ENCODE measurements at places on chromosomes 1 and 21.

GRCh38 chr21:19683492-19683891, 1279.9 kb upstream of the TMPRSS15 start:
- DNase-seq, result no peak

GRCh38 chr1:184911103-184911745, 63.1 kb downstream of the NIBAN1 start:
- no peak for DNase-seq

- DNase-seq, result no peak
These were observed 979 bp downstream of the S100A9 start for GRCh38 chr1:153358691-153358975.

- DNase-seq, result no peak
These were observed 716 bp upstream of the MTARC1 start for GRCh38 chr1:220786057-220786336.

GRCh38 chr21:32578107-32578691, 7.1 kb downstream of the TCP10L start:
- DNase-seq, result no peak

DNA sequence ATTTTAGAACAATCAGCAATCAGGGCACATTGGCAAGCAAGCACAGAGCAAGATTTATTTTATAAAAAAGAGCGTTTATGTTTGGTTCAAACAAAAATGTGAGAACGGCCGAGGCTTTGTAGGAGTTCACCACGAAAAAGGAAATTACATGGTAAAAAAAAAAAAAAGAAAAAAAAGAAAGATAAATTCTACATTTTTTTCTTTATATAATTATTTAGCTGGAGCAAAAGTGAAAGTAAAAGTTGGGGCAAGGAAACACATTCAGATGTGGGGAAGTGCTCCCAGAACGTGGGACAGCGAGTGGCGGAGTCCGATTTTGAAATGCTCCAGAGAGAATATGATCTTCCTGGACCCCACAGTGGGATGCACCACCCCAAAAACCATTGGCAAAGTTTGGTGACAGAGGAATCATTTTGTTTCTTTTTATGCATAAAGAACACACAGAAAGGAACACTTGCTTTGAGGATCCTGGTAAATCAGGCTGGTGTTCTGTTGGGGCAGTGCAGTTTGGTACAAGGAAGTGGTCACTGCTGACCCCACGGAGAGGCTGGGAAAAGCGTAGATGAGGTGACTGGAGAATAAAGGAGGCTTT, 16.3 kb upstream of the ATP5PO start:
- peak; percentile 61 for DNase-seq

- DNase-seq, result no peak
These were observed 1652.2 kb downstream of the BRINP3 start for GRCh38 chr1:188825471-188825870.

DNA sequence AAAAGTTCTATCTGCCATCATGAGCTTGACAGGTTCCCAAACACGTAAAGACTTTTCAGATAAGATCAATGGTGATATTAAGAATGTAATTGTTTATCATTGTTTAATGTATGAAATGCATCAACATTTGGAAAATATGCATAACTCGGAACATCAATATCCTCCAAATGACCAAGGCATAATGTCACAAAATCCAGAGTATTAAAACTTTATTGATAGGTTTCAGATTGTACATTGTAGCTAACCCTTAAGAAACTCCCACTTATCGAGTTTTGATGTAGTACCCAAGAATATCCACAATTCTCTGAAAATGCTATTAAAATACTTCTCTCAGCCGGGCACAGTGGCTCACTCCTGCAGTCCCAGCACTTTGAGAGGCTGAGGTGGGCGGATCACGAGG, 12.1 kb upstream of the TNNI1 start:
- no peak for DNase-seq

DNA sequence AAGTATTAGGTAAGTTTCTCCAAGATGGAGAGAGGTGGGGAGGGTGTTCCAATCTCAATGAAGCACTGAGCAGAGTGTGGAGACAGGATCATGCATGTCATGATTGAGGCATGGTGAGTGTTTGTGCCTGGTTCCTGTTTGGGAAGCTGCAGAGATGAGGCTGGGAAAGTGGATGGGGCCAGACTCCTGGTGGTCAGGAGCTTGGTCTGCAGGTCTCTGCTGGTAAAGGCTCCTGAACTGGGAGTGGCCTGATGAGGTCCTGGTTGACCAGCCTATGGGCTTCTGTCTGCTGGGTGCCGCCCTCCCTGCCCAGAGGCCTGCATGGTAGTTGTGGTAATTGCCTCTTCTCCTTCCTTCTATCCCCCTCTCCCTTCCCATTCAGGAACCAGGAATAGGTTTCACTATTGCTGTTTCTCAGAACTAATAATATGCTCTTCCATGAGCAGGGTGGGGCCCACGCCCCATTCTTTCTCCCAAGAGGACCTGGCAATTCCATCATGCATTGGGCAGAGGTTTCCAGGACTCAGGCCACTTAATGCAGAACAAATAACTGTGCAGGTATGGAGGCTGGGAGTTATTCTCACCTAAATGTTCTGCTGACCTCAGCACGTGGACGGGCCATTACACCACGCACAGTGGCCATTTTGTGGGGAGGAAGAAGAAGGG, 24.5 kb downstream of the PROK1 start:
- DNase-seq, result no peak

GRCh38 chr21:34743285-34743684, 74.5 kb downstream of the CLIC6 start:
- no peak for DNase-seq

- DNase-seq, result peak; percentile 60
These were observed 14.8 kb upstream of the TMEM54 start for GRCh38 chr1:32915766-32916706.

- DNase-seq, result no peak
These were observed 70.7 kb downstream of the RPE65 start for GRCh38 chr1:68379085-68379478.

GRCh38 chr1:77994117-77994705, 10.5 kb upstream of the DNAJB4 start:
- no peak for DNase-seq

DNA sequence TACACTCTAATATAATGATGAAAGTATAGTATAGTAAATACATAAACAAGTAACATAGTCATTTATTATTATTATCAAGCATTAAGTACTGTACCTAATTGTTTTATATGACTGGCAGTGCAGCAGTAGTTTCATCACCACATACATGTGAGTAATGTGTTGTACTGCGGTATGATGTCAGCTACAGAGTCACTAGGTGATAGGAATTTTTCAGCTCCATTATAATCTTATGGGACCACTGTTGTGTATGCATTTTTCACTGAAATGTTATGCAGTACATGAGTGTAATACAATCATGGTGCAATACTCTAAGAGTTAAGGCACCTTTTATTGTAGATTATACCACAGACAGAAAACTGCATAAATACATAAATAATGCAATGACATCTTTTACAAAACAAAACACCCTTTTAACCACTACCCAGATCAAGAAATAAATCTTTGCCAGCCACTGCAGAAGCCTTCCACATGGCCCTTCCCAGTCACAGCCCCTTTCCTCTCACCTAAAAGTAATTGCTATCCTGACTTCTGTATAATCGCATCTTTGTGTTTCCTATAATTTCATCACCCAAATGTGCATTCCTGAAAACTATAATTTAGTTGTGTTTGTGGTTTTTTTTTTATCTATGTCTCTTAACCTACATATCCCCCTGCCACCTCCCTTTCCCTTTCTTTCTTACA, 16.3 kb downstream of the ABCD3 start:
- no peak for DNase-seq

DNA sequence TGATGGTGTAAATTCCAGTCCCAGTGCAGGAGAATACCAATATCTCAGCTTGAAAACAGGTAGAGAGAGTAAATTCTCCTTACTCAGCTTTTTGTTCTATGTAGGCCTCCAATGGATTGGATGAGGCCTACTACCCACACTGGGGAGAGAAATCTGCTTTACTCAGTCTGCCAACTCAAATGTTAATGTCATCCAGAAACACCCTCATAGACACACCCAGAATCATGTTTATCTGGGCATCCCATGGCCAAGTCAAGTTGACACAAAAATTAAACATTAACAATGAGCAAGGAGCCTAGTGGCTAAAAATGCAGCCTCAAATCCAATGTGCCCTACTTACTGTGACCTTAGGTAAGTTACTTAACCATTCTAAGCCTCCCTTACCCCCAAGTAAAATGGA, 6.9 kb upstream of the HLX start:
- no peak for DNase-seq

DNA sequence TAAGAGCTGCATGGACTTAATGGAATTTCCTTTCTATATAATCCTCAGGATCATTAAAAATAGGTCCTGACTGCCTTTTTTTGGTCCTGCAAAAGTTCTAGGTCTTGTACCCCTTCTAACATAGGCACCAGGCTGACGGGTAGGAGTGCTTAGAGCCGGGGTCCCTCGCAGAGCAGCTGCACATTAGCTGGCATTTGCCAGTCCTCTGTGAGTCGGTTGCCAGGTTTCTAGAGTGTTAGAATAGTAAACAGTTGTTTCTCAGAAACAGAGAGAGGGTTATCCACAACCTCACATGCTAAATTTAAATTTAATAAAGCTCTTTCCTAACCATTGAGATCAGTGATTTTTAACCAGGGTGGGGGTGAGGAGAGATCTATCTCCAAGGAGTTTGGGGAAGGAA, 35.4 kb upstream of the HEATR1 start:
- no peak for DNase-seq

DNA sequence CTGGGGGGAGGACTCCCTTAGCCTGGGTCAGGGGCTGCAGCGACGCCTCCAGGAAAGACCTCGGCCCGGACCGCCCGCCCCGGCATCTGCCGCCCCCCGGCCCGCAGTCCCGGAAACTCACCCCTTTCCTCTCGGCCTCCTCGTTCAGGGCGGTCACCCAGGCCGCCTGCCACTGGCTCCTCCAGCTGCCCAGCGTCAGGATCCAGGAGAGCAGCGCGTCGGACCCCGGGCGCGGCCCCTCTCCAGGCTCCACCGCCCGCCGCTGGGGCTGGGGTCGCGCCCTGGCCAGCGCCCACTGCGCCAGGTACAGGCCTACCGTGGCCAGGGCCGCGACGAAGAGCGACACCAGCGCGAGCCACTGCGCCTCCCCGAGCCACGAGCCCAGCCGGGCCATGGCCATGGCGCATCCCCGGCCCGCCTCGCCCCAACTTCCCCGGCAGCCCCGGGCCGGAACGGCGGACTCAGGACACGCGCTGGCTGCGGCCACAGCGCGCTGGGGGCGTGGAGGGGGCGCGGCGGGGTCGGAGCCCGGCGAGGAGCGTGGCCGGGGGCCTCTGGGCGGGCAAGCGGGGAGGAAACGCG, 478 bp downstream of the C2CD2 start:
- DNase-seq, result no peak

GRCh38 chr1:12851779-12852178, 3.3 kb upstream of the HNRNPCL1 start:
- DNase-seq, result no peak

DNA sequence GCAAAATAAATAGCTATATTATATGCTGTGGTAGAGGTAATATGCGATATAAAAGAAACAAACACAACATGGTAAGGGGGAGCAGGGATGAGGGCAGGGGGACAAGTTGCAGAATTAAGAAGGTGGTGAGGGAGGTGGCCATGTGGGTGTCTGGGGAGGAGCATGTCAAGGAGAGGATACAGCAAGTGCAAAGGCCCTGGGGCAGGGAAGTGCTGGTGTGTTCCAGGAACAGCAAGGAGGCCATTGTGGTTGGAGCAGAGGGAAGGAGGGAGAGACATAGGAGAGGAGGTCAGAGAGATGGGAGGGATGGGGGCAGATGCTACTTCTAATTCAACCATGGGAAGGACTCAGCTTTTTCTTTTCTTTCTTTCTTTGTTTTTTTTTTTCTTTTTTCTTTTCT, 161.2 kb upstream of the IGSF21 start:
- DNase-seq, result no peak

GRCh38 chr1:115530407-115530806, 111.4 kb upstream of the VANGL1 start:
- no peak for DNase-seq

GRCh38 chr1:11337580-11338073, 64.6 kb downstream of the UBIAD1 start:
- DNase-seq, result peak; percentile 46

DNA sequence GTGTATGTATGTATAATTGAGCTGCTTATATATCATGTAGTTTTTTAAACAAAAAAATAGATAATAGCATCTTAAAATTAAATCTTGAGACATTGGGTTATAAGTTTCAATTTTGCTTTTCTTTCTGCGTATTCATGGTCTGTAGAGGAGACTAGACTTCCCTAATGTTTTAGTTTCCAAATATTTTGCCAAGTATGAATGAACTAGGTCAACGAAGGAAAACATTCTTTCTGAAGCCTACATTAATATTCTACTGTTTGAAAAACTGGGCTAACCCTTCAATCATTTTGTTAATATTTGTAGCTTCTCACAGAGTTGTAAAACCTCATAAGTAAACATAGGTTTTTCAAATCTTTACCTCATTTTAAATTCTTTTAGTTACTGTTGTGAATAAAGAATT, 592.7 kb downstream of the USP25 start:
- no peak for DNase-seq

GRCh38 chr1:158105352-158106095, 75.2 kb upstream of the CD1D start:
- DNase-seq, result no peak

DNA sequence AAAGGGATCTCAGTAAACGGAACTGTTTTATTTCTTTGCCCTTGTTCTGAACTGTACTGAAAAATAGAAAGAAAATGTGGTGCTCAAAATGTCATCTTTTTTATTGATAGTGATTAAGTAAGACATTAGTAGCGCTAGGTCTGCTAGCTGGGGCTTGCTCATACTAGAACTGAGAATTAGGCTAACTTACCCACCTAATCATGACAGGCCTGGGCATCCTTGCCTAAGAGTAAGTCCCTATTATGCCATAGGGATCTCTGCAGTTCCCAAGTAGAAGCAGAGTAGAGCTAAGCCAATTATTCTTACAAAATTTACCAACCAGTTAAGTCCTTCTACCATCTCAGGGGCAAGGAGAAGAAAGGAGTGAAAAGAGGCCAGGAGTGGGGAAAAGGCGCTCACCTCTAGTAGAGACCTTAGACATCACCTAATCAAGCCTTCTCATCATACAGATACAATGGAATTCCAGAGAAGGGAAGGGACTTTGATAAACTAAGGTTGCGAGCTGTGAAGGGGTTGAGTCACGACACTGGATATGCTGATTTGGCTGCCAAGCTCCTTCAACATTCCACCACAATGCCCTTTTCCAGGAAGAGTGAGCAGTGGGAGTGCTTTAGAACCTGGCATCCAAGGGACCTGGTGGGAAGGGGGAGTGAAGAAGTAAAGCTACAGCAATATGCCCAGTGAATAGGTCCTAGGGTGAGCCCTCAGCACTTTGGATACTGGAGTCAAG, 27.7 kb upstream of the RPTN start:
- no peak for DNase-seq

Data from inflammatory macrophage treated with lipopolysaccharide for 1 hour (primary cell).